ENCODE measurements at places on chromosomes 2 and 18. TPM values are rescaled to one million over a fixed set of nuclear protein-coding genes. Genes with fewer than 3 reads are reported as not detected.

Gene HADHA
- total RNA-seq, result 139 TPM

Gene MGAT4A
- 1.2 TPM for total RNA-seq

Gene SERPINB12
- not detected for total RNA-seq

Gene WDSUB1
- 4.4 TPM for total RNA-seq

Gene CFAP65
- 0.27 TPM for total RNA-seq

Gene CABLES1
- 12.2 TPM for total RNA-seq

Gene ALLC
- total RNA-seq, result not detected

Gene THUMPD2
- total RNA-seq, result 9.4 TPM

Gene SOWAHC
- 16.5 TPM for total RNA-seq

Gene RESP18
- total RNA-seq, result not detected

Gene MAP2
- total RNA-seq, result 15.9 TPM

Gene STAM2
- 35.3 TPM for total RNA-seq

Gene MAP3K19
- not detected for total RNA-seq

Gene FTCDNL1
- 0.45 TPM for total RNA-seq

Gene IL1RL1
- total RNA-seq, result not detected

Gene DSG1
- total RNA-seq, result 0.05 TPM

Gene ARMC9
- 42.7 TPM for total RNA-seq

Gene MZT2B
- total RNA-seq, result 232 TPM

Gene ERICH2
- total RNA-seq, result 1.9 TPM

Gene GPAT2
- not detected for total RNA-seq

Gene AGXT
- not detected for total RNA-seq

Gene C2orf92
- 8.5 TPM for total RNA-seq

Gene PLGLB1
- 0.59 TPM for total RNA-seq

Gene CAPN14
- total RNA-seq, result 0.14 TPM

Gene POTEJ
- not detected for total RNA-seq

Gene UGT1A6
- total RNA-seq, result not detected

Gene FRZB
- total RNA-seq, result 0.67 TPM

Gene RPRM
- total RNA-seq, result 0.53 TPM

Gene IL37
- not detected for total RNA-seq

Gene SIX2
- 7.4 TPM for total RNA-seq

Gene CNDP1
- 0.31 TPM for total RNA-seq

Gene PDK1
- total RNA-seq, result 26.0 TPM

Gene MOGAT1
- not detected for total RNA-seq

Gene PASK
- 8.0 TPM for total RNA-seq

Gene ADI1
- 41.6 TPM for total RNA-seq

All from astrocyte (in vitro differentiated cells and primary cell).